Breast epithelium (tissue), 4 donors: ENCODE measurements at places on chromosomes 7 and 10.
A peak's percentile ranks its signal among the peaks of the same experiment; 100 is the strongest.

DNA sequence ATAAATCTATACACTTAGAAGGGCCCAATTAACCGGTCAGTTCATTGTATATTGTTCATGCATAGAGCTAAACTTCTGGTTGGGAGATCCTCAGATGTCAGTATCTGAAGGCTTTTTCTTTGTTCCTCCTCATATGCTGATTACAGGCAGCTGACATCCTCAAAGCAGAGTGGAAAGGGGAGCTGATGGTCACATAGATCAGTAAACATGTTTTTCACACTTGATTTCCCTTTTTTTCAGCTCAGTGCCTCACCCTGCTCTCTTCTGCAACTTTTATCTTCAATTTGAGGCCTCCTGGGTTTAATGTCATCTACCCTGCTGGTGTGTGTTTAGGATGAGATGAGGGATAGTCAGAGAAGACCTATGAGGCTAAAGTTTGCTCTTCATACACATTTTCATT lies 297.9 kb upstream of the FZD1 start:
- no peak for DNase-seq

- DNase-seq = no peak
These were observed 38.0 kb upstream of the EMX2 start for GRCh38 chr10:117504562-117504961.

DNA sequence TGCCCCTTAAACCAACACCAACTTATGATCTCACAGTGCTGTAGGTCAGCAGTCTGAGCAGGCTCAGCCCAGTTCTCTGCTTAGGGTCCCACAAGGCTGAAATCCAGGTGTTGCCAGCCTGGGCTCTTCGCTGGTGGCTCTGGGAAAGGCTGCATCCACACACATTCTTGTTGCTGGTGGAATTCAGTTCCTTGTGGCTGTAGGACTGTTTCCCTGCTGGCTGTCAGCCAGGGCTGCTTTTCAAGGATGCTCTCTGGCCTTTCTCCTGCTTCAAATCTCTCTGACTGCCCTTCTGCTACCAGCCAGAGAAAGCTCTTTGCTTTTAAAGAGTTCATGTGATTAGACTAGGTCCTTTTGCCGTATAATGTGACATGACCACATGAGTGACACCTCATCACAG lies 15.3 kb downstream of the POLL start:
- no peak for DNase-seq

- no peak for DNase-seq
These were observed 80.2 kb upstream of the NEBL start for GRCh38 chr10:20977300-20977699.

DNA sequence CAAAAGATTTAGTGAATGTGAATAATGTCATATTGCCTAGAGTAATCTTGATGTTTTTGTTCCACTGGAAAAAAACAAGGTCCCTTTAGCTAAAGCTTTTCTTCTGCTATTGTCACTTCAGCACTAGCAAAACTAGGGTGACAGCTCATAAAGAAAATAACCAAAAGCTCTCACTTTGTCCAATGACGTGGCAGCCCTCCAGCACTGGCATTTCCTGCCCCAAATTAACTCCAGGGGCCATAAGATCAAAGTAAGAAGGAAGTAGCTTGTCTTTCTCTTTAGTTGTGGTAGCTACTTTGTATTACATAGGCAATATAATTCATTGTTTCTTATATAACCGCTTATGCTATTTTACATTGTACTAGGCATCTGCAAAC lies 47.3 kb downstream of the LRRN3 start:
- no peak for DNase-seq

DNA sequence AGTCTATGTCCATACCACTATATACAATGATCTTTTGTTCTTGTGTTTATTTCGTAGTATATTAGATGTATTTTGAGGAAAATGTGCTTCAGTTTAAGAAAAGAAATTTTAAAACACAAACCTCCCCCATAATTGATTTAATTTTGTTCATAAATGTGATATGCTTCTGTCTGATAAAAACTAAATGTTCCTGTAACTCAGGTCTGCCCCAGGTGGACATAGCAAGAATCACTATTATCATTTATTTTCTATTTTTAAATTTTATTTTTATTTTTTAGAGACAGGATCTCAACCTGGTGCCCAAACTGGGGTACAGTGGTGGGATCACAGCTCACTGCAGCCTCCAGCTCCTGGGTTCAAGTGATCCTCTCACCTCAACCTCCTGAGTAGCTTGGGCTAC lies 43.2 kb downstream of the BEND7 start:
- DNase-seq = no peak

GRCh38 chr10:88270871-88271713 lies 312.0 kb downstream of the RNLS start:
- no peak for DNase-seq

- peak; percentile 74 for DNase-seq
These were observed 221.6 kb upstream of the MKLN1 start for GRCh38 chr7:131105799-131106680.

DNA sequence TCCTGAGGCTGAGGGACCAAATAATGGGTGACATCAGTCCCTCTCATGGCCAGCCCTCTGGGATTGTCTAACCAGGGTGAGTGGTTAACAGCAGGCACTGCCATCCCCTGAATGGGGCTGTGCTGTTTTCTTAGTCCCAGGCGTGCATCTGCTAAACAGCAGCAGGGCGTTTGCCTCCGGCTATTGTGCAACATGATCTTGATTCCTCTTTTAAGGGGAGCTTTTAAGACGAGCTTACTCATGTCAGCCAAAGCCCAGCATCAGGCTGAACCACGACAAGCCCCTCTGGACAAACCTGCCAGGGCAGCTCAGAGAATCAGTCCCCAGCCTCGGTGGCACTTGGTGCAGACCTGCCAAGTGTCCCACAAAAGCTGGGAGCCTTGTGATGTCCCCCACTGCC lies 16.2 kb upstream of the IGFBP3 start:
- no peak for DNase-seq

DNA sequence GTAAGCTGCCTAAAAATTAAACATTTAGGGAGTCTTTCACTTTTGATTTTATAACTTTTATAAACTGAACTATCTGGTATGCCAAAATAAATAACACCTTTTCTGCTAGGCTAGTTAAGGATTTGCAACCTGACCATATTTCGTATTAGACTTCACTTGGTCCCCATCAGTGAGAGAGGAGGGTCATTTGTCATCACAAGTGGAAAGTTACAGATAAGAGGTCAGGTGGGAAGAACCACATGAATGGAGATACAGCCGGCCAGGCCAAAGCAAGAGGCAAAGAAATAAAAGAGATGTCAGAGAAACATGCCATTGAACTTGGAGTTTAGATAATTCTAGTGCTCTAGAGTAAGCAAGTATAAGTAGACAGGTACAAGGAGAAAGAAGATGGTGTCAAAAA lies 44.5 kb upstream of the STMP1 start:
- no peak for DNase-seq

- no peak for DNase-seq
These were observed 18.8 kb downstream of the REEP3 start for GRCh38 chr10:63539994-63540393.

- DNase-seq = no peak
These were observed 22.7 kb downstream of the INPP5A start for GRCh38 chr10:132560241-132560731.

DNA sequence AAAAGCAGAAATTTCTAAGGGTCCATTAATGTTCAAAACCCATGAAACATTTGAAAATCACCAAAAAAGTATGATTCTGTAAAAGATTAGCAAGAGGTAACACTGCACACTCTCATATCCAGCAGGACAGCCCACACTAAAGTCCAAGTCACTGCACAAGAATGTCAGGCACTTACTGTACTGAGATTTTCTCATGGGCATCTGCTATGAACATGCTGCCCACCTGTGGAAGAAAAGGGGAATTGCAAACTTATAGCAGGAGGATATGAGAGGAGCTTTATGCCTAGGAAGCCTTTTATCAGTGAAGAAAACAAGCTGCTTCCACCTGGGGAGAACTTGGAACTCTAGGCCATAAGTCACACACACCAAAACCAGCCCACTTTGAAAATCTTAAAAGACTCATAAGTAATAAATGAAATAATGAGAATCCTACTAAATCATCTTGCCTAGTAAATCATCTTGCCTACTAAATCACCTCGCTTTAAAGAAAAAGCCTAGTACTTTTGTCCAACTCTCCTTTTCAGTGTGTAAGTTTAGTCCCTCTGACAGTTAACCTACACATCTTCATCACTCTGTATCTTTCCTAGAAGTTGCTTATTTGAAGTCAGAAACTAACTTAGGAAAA lies 46.1 kb downstream of the ARMH3 start:
- DNase-seq = peak; percentile 45

- no peak for DNase-seq
These were observed 4.7 kb downstream of the PPA1 start for GRCh38 chr10:70228491-70228890.

GRCh38 chr10:110218632-110219031 lies 11.2 kb downstream of the MXI1 start:
- DNase-seq = no peak

- DNase-seq = no peak
These were observed 98.2 kb downstream of the RNF216 start for GRCh38 chr7:5683280-5683670.

GRCh38 chr10:62744136-62744535 lies 60.4 kb upstream of the ADO start:
- DNase-seq = no peak

DNA sequence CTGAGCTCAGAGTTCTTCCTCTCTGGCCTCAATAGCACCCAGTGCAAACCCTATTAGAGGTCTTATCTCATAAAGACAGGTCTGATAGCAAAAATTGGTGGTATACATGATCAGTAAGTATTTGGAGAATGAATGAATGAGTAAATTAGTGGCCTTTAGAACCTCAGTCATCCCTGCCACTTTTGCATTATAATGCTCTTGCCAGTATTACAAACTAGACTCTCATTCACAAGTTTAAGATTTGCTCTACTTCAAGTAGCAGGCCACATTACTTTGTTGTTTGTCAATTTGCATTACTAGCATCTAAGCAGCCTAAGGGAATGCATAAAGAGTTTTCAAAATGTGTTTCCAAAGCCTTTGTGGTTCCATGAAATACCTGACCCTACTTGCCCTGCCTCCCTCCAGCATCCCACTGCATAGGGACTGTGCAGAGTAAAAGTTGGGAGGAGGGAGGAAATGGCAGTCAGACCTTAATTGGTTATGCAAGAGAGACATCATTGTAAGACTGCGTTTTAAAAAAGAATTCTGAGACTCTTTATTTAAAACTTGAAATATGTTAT lies 21.3 kb downstream of the TSPAN12 start:
- DNase-seq = no peak

GRCh38 chr7:123580406-123581161 lies 21.0 kb upstream of the ASB15 start:
- no peak for DNase-seq

DNA sequence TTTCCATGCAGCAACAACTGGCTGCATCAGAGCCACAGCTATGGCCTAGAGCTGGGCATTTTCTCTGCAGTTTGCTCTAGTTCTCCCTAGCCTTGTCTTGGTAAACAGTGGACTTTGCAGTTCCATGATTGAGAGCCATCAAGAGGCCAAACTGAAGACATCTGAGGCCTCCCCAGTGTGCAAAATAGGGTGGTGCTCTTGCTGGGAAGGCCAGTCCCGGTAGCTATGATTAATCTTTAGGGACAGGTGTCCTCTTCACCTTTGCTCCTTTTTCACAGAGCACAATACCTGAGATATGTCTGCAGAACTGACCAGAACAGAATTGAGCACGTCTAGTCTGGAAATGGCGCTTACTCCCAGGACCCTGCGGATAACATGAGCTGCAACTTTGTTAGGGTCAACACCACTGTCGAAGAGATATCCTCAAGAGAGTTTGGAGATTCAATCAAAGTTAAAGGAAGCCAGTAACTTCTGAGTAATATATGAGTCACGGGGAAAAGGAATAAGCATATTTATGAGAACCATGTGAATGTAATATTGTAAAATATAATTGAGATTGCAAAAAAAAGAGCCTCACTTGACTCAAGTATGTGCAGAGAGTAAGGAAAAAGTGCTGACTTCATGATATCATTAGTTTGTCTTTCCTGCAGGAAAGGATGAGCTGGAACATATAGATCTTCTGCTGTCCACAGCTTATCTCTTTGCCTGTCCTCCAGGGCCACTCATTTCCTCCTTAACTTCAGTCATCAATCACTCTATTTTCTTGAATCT lies 76.7 kb downstream of the ANK3 start:
- DNase-seq = no peak

DNA sequence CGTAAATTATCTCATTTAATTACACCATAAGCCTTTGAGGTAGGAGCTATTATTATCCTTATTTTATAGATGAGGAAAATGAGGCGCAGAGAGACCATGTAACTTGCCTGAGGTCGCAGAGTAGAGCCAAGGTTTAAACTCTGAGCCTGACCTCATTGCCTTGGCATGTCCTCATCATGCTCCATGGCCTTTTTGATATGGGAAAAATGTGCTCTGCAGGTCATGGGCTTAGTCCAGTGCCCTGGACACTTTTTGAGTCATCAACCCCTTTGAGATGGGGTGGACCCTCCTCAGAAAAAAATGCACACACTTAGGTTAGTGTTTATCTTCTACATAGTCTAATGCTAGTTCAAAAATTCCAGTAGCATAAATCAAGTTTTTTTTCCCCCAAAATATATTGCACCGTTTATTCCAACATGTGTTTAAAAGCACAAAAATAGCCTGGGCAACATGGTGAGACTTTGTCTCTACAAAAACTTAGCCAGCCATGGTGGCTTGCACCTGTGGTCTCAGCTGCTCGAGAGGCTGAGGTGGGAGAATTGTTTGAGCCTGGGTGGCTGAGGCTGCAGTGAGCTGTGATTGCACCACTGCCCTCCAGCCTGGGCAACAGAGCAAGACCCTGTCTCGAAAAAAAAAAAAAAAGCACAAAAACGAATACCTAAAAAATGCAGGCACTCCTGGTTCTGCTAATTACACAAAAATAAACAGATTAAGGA lies 28.6 kb upstream of the TMEM178B start:
- DNase-seq = no peak

DNA sequence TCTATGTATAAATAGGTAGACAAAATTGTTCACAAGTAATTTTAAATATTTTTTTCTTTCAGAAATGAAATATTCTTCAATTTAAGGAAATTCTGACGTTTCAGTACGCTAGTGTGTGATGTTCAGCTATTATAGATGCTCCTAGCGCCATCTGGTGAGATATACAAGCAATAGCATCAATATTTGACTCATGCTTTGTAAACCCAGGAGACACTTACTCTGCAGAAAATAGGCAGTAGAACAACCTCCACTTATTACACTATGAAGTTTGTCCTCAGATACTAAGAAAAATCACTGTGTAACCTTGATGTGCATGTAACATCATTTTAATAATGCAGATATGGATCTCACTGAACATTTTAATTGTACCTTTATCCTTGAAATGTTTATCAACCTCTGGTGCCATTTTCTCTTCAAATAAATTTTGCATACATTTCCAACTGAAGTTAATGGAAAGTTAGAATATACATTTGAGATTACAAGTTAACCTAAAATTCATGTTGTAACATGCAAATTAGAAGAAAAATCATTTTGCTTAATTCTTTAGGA lies 151.5 kb upstream of the FAM3C start:
- DNase-seq = no peak

- DNase-seq = no peak
These were observed 16.5 kb upstream of the SKAP2 start for GRCh38 chr7:26880852-26881251.

DNA sequence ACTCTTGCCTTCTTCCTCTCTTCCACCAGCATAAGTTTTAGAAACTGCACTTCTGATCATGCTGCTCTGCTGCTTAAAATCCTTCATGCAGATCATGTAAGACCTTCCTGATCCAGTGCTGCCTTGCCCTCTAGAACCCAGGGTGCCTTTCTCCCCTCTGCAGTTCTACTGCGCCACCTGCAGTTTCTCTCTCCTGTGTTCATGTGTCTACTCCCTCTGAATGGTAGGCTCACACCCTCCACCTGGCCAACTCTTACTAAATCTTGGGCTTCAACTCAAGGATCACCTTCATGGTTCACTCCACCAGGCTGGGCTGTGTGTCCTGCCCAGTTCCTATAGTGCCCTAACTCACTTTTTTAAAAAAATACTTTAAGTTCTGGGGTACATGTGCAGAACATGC lies 174.6 kb upstream of the ITGB1 start:
- DNase-seq = no peak
